H7 (cell line): ENCODE measurements at places on chromosomes 3 and 15. TPM values are rescaled to one million over a fixed set of nuclear protein-coding genes. Genes with fewer than 3 reads are reported as not detected.

DNA sequence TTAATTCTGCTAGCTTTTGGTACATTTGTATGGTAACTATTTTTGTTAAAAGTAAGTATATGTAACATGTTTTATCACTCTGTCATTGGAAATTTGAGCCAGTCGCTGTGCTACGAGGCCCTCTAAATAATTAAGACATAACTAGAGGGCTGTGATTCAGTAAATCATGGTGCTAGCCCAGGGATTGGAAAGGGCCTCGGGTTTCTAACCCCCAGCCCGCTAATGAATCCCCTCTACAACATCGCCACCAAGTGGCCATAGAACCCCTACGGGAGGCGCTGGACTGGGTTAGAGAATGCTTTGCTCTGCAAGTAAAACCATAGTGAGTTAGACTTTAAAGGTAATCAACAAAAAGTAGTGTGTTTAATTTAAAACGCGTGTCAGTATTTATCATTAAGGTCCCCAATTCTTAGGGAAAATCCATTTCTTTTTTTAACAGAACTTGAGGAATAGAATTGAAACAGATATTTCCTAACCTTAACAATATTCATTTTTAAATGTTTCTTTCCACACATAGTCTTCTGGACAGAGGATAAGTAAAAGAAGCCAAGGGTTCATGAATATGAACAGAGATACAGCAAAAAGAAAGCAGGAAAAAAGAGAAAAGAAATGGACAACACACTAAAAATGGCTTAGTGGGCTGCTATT, 744.7 kb downstream of the EPHA3 start:
- peak; percentile 47 for DNase-seq

CHRFAM7A gene
- total RNA-seq = 2.1 and 2.2 TPM in 2 replicates

GRCh38 chr3:178850450-178851190, 221.0 kb downstream of the ZMAT3 start:
- no peak for DNase-seq

DNA sequence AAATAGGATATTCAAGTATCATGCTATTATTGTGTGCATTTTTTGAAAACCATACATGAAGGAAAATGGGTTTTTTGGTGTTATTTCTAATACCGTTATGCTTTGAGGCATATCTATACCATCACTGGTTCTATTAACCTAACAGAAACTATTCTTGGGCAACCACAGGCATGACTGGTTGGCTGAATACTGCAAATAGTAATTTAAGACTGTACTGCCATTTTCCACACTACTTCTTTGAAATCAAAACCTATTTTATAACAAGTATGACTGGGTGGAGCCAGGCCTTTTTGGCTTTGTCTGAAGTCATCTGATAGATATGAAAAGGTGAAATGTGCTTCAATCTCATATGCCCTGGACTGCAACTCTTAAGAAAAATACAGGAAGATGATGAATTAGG, 115.1 kb downstream of the ULK4 start:
- DNase-seq = no peak

DNA sequence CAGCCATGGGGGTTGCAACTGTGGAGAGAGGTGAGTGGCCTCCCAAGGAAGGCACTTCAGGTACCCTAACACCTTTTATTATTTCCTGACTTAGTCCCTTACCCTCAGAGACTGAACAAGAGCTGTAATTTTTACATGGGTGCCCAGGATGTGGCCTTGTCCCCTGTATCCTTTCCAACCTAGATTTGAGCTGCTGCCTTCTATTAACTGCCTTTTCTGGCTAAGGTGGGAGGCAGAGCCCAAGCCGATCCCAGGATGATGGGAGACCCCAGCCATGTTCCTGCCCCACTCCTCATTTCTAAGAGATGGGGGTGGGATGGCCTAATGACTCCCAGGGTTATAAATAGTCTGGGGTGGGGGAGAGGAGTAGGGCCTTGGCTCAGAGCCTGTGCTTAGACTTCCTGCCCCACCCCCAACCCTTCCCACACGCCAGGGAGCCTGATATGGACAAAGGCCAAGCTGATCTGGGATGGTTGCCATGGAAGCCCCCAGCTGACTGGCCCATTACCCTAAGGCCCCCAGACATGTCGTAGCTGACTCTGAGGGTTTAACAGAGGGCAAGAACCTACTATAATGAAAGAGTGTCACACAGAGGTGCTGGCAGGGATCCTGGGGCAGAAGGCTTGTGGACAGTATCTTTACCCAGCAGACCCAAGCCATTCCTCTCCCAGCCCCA, 1.9 kb downstream of the KLHDC8B start:
- DNase-seq = peak; percentile 85

- DNase-seq = peak; percentile 16
Measured at GRCh38 chr3:6781092-6781491, 79.8 kb upstream of the GRM7 start.

DNA sequence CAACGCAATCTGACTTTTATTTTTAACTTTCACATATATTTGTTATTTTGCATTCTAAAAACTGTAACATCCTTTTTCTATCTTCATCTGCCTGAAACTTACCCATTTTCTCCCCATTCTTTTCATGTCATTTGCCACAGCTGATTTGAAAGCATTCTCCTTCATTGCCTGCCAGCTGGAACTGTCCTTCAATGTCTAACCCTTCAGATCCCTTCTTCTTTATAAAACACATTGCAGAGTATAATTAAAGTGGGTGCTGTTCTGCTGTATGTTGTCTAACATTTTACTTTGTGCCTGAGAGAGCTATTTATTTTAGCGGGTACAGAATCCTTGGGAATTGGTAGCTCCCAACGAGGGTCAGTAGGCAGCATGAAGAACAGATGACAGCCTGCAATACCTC, 827.4 kb downstream of the IGSF11 start:
- DNase-seq = peak; percentile 1

DNA sequence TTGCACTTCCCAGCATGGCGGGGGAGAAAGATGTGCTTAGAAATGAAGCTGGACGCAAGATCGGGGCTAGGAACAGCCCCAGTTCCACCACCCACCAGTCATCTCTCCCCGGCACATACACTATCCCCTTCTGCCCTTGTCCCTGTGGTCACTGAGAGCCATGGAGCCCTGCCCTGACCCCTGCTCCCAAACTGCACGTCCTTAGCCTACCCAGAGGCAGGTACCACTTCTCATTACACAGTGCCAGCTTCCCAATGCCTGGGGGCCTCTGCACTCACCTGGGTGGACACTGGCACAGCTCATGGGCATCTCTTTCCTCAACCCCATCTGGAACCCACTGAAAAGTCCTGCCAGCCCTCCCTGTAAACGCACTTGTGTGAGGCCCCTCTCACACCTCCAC, 139.3 kb upstream of the PRR20G start:
- DNase-seq = no peak

- DNase-seq = no peak
Measured at GRCh38 chr3:4507024-4507596, 14.0 kb downstream of the ITPR1 start.
